ENCODE measurements at places on chromosomes 1 and 21. TPM values are rescaled to one million over a fixed set of nuclear protein-coding genes. Genes with fewer than 3 reads are reported as not detected.
A peak's percentile ranks its signal among the peaks of the same experiment; 100 is the strongest.

GRCh38 chr1:87524021-87524754, 195.5 kb downstream of the LMO4 start:
- H3K27ac ChIP-seq = no peak overlapping the region
- H3K27me3 ChIP-seq = no peaks in the 10 kb centered on the region
- peaks cover 6% of the 10 kb centered on the region for H3K4me1 ChIP-seq
- peak; percentile 76 for DNase-seq
- H3K36me3 ChIP-seq = no peaks in the 10 kb centered on the region

DNA sequence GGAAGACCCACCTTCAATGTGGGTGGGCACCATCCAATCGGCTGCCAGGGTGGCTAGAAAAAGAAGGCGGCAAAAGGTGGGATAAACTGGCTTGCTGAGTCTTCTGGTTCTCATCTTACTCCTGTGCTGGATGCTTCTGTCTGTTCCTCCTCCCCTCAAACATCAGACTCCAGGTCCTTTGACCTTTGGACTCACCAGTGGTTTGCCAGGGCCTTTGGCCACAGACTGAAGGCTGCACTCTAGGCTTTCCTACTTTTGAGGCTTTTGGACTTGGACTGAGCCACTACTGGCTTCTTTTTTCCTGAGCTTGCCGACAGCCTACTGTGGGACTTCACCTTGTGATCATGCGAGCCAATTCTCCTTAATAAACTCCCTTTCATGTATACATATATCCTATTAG, 55.9 kb downstream of the VCAM1 start:
- no peaks in the 10 kb centered on the region for H3K36me3 ChIP-seq
- no peak overlapping the region for H3K4me3 ChIP-seq
- peaks cover under 1% of the 10 kb centered on the region for H3K4me1 ChIP-seq
- no peaks in the 10 kb centered on the region for H3K27me3 ChIP-seq

The UMODL1 gene
- not detected for total RNA-seq

GRCh38 chr1:77044133-77044849, 174.9 kb downstream of the PIGK start:
- no peak overlapping the region for H3K27ac ChIP-seq
- no peaks in the 10 kb centered on the region for H3K27me3 ChIP-seq
- H3K4me1 ChIP-seq = no peaks in the 10 kb centered on the region
- H3K36me3 ChIP-seq = no peaks in the 10 kb centered on the region

DNA sequence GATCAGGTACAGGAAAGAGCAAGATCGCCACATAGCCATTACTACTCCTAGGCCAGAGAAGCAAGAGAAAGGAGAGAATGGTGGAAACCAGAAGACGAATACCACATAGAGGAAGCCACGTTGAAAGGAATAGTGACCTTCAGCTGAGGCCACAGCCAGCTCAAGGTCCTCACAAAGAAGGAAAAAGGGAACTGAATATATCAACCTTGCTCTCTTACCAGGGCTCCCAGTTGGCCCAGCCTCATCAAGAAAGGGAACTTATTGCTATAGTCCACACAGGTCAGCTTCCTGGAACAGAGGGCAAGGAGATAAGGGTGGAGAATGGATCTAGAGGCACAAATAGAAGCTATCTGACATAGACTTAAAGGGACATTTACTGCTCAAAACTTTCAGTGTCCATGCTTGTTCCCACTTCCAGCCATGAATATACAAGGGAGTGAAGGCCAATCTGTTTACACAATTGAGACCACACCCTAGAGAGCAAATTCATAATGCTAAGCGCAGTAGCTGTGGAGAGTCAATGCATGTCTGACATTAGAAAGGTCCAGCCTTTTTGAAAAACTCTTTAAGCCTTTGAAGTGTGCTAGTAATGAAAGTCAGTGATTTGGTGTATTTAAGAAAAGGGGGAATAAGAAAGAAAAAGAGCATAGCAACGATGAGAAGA, 120.7 kb upstream of the ZC3H11B start:
- no peaks in the 10 kb centered on the region for H3K27me3 ChIP-seq
- DNase-seq = no peak
- no peak overlapping the region for H3K4me3 ChIP-seq
- H3K36me3 ChIP-seq = no peaks in the 10 kb centered on the region
- H3K4me1 ChIP-seq = no peaks in the 10 kb centered on the region

- no peak for DNase-seq
- no peaks in the 10 kb centered on the region for H3K27me3 ChIP-seq
- no peak overlapping the region for H3K27ac ChIP-seq
- no peaks in the 10 kb centered on the region for H3K36me3 ChIP-seq
- no peak overlapping the region for H3K4me3 ChIP-seq
Measured at GRCh38 chr1:4253935-4254334, 353.9 kb upstream of the C1orf174 start.

The MEX3A gene
- total RNA-seq = 1.1 TPM

- no peak overlapping the region for H3K27ac ChIP-seq
- DNase-seq = no peak
- no peaks in the 10 kb centered on the region for H3K4me1 ChIP-seq
- peaks cover 38% of the 10 kb centered on the region for H3K36me3 ChIP-seq
- H3K4me3 ChIP-seq = no peak overlapping the region
Measured at GRCh38 chr1:39488012-39488545, 3.4 kb upstream of the BMP8A start.
